ENCODE measurements at places on chromosomes 11 and 22. TPM values are rescaled to one million over a fixed set of nuclear protein-coding genes. Genes with fewer than 3 reads are reported as not detected.

- no peak for DNase-seq
Measured at GRCh38 chr22:49007013-49007653, 820.5 kb downstream of the BRD1 start.

DNA sequence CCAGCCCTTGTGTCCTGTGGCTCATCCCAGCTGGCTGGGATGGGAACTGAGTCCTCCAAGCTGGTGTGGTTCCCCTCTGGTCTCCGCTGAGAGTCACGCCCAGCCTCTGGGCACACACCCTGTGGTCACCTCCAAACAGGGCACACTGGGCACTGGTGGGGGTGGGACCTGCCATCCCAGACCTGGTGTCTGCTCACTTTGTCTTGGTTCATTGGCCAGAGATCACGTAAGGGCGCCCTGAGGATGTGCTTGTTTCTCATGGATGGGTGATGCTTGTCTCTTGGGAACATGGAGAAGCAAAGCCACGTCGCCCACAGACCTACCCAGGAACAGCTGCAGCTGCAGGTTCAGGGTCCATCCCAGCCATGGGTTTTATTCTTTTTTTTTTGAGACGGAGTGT, 43.1 kb downstream of the LRP5 start:
- DNase-seq = no peak

DNA sequence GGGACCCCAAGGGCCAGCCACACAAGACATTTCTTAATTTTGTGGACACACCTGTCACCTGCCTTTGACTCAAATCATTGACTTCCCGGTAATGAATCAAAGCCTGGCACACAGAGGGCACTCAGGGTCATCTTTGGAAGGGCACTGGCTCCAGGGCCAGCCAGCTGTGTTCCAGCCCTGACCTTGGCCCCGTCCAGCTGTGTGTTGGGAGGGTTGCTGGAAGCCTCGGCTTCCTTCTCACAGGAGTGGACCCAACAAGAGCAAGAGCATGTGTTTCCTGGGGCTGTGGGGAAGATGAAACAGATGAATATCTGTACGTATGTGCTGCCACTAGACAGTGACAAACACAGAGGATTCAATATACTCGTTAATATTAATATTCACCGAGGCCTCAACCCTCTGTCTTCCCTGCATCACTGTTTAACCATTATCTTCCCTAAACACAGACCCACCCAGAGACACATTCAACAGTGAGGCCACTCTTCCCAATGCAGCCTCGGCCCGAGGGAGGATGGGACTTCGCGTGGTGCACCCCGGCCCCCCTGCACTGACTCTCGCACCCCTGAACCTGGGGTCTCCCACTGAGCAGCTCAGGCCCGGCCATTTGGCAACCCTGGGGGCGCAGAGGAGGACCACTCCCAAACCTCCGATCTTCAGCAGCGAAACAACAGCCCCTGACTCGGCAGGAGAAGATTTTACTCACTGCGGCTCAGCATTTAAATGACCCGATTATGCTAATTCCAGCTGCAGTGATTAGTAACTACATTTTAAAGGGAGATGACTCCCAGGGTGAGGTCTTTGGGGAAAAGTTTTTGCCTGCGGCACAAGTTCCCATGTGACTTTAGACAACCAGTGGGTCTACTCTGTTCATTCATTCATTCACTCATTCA, 45.7 kb downstream of the PHF21B start:
- DNase-seq = no peak

- no peak for DNase-seq
Measured at GRCh38 chr11:22577854-22578253, 47.8 kb downstream of the FANCF start.

DNA sequence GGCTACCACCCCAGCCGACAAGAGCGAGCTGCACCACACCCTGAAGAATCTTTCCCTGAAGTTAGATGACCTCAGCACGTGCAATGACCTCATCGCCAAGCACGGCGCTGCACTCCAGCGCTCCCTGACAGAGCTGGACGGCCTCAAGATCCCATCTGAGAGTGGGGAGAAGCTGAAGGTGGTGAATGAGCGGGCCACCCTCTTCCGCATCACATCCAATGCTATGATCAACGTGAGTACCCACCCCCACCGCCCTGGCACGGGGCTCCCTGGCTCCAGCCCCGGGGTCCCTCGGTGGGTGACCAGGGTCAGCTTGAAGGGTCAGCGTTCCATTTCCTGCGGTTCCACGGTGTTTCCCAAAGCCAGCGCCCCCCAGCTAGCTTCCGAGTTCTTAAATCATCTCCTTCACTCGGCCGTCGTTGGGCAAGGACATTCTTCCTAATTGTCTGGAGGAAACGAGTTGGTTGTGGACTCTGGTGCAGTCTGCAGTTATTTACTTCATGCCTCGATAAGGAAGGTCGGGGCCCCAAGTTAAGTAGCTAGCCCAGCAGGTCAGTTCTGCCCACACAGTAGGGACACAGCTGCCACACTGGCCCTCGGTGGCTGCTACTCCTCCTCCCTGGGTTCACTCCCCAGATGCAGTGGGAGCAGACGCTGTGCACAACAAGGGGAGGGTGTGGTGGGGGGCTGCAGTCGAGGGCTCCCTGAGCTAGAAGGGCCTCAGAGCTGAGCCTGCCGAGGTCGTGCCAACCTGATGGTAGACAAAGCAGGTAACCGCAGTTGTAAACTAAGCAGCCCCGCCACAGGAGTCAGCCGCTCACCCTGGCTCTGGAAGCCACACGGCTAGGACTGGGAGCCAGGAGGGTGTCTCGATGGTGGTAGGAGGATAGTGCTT, 97.9 kb downstream of the MORC2 start:
- DNase-seq = no peak

NPTXR gene
- 12.0 TPM for total RNA-seq

FAM180B gene
- total RNA-seq = 2.9 TPM

C11orf98 gene
- 21.4 TPM for total RNA-seq
